ENCODE measurements at places on chromosomes 1 and 21. TPM values are rescaled to one million over a fixed set of nuclear protein-coding genes. Genes with fewer than 3 reads are reported as not detected.

GRCh38 chr1:16013220-16013907 lies 4.5 kb downstream of the HSPB7 start:
- peak; percentile 58 for DNase-seq

The TTC22 gene
- not detected for total RNA-seq

DNA sequence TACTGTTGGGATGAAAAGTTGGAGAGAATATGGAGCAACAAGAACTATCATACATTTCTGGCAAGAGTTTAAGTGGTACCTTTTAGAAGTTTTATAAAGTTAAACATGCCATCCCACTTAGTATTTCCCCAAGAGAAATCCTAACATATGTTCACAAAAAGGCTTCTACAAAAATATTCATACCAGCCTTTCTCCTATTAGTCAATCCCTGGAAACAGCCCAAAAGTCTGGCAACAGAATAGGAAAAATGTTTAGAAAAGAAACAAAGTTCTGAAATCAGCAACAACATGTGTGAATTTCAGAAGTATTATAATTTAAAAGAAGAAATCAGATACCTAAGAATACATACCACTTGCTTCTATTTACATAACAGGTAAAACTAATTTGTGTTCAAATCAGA lies 271.0 kb downstream of the DSCAM start:
- DNase-seq, result no peak

The PSMB2 gene
- total RNA-seq, result 39.5 TPM

The DNAI4 gene
- total RNA-seq, result 0.89 TPM

- peak; percentile 77 for DNase-seq
These were observed 43.6 kb upstream of the GRHL3 start for GRCh38 chr1:24275510-24275909.

The SYT2 gene
- 0.55 TPM for total RNA-seq

The CLCA1 gene
- not detected for total RNA-seq

The GSTM5 gene
- not detected for total RNA-seq

GRCh38 chr21:46195595-46196195 lies 11.4 kb upstream of the SPATC1L start:
- peak; percentile 3 for DNase-seq

The KRTAP19-1 gene
- not detected for total RNA-seq

The FCER1A gene
- not detected for total RNA-seq

GRCh38 chr1:145926686-145927062 lies 610 bp downstream of the RBM8A start:
- DNase-seq, result no peak

- no peak for DNase-seq
These were observed at the start of gene CATSPER4 for GRCh38 chr1:26190373-26190987. Gene CATSPER4, plus strand, starts transcription at chr1:26190602. Its CDS starts 26 bp downstream, at chr1:26190628.

The NGF gene
- not detected for total RNA-seq

The ISG20L2 gene
- total RNA-seq, result 27.0 TPM

DNA sequence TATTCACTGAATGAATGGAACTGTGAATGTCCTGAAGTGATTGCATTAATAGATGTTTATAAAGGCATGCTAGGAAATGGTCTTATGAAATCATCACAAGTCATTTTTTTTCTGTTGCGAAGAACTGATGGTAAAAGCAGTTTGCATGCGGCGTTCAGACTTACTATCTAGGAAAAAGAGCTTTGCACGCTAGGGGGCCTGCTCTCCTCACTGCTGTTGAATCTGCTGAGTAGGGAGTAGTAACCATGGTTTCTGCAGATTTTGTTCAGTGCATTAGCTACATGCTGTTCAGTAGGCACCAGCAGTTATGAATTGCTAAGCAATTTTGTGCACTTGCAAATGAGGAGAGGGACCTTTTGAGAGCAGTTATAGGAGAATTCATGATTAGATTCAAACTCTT lies 57.9 kb downstream of the CENPF start:
- peak; percentile 13 for DNase-seq

The PLA2G4A gene
- 24.2 TPM for total RNA-seq

The TRAF3IP3 gene
- not detected for total RNA-seq

The TPTE gene
- 3.7 TPM for total RNA-seq

DNA sequence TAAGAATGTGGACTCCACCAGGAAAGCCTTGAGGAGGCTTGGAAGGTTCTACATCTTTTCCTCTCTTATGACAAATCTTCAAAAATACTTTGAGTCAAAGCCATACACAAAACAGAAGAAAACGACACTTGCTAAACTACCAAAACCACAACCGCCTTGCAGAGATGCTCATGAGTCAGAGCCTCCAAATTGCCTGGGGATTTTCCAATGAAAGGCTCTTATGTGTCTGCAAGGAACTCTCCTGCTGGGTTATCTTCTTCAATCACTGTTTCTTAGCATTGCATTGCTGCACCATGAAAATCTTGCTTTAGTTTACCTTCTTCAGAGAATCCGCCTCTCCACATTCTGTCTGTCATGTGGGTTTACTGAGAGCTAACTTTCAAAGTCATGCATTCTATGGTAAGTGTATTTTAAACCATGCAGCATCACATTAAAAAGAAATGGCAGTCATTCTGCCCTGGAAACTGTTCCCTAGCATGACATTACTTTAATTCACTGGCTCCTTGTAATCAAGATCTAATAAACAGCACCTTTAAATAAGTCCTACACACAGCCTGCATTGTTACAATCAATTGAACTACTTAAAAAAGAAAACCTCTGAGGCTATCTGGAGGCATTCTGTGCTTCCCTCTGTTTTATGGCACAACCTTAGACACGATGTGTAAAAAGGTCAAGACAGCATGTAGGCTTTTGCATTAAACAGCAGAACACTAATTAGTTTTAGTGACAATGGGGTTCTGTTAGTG lies 210.0 kb upstream of the FOXD3 start:
- peak; percentile 86 for DNase-seq

The PLA2G2F gene
- total RNA-seq, result not detected

The AADACL4 gene
- total RNA-seq, result not detected

- no peak for DNase-seq
These were observed 25.4 kb upstream of the LMX1A start for GRCh38 chr1:165381745-165382505.

DNA sequence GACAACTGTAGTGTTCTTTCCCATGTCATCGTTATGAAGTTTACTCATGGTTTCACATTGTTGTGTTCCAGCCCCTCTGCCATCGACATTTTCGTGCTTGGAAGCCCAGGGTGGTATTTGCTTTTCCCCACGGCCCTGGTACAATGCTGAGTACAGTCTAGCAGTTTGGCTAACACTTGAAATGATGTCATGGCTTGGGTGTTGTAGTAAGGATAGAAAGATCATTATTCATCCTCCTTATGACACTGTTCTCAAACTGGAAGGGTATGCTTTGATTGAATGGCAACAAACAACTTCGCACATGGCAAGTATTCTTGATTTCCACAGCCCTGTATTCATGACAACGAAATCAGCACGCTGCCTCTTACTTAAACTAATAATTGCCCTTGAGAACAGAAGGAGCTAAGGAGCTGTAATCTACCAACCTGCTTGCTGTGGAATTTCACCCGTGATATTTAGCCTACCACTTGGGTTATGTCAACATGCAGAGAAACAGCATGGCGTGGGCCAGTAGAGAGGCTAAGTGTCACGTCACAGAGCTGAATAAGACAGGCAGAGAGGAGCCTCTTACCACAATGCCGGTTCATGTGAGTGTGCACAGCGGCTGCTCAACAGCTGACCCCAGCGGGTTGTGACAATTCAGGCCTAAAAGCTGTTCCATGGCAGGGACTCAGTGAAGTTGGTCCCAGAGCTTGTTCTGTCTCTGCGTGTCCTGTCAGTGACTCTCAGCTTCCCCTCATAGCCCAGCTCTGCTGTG lies 73.9 kb downstream of the KCNJ6 start:
- no peak for DNase-seq

DNA sequence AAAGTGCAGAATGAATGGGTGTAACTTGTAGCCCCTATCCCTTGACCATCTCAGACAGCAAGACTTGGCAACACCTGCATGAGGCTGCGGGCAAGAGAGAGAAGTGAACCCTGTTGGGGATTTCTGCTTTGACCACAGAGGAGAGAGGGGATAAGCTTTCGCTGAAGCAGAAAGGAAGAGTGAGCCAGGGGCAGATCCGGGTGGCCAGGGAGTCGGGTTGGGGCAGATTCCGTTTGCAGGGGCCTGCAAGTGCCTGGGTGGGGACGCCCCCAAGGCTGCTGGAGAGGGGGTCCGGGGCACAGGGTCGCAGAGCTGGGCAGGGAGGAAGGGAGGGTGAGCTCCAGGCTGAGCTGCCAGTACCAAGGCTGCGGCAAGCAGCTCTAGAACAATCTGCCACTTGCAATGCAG lies 25.3 kb upstream of the PIK3CD start:
- no peak for DNase-seq

- no peak for DNase-seq
These were observed 7.9 kb upstream of the TRAF5 start for GRCh38 chr1:211318576-211319280.

DNA sequence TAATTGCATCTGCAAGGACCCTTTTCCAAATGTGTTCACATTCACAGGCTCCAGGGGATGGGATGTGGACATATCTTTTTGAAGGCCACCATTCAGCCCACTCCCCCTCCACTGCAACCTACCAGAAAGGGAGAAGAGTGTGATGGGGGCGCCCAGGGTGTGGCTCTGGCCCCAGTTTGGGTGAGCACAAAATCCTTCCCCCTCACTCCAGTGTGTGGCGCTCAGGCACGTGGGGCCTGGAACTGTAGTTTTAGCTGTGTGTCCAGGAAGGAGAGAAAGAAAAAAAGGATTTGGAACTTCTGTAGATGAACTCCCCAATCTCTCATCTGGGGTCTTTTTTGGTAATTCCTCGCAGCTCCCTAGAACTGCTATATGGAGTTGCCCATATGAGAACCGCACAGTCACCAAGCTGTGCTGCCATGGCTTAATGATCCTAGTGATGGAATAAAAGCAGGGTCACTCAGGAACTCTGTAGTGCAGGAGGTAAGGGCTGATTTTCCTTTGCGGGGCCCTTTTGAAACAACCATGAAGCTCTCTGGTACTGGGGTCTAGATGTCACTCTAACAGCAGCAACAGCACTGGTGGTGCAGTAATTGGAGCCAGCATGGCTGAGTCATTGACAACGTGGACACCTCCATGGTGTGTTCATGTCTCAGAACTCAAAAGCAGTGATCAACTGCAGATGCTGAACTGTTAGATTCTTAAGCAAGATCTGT lies 17.0 kb downstream of the AGT start:
- no peak for DNase-seq

GRCh38 chr21:15837645-15838044 lies 107.9 kb downstream of the USP25 start:
- DNase-seq, result no peak

DNA sequence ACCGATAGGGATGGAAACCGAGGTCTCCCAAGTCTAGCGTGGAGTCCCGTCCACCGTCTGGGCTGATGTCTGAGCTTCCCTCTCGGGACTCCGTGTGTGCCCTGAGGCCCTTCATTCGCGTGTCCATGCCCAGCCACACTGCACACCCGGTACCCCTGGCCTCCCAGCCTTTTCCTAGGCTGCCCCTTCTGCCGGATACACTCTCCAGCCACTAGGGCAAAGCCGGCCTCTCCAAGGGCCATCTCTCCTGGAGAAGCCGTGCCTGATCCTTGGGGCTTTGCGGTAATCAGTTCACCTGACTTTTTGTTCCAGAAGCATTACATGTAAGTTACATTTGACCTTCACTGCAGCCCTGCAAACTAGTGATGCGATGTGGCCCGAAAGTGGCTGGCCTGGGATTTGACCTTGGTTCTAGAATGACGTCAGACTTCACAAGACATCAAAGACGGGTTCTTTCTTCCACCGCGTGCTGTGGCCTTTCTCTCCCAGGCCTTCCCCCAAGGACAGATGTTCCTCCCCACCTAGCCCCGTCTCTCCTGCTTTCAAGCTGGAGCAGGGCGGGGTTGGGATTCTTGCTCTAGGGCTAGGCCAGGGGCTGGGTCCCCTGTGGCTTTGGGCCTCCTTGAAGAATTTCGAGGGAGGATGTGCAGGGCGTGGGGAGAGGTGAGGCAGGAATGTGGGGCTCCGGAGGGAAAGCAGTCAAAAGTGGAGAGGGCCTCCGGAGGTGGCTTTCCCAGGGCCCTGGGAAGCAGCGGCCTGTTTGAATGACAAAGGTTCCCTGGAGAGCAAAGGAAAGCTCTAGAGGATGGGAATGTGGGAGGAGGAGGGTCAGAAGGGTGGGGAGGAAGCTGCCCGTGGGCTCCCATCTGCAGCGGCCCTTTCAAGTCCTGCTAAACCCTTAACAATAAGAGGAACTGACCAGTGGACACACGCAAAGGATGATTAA lies 49.7 kb upstream of the SLC2A1 start:
- no peak for DNase-seq

- no peak for DNase-seq
These were observed 465.8 kb downstream of the DSCAM start for GRCh38 chr21:40381111-40381510.

- no peak for DNase-seq
These were observed 780 bp downstream of the HIVEP3 start for GRCh38 chr1:41917835-41918449.

DNA sequence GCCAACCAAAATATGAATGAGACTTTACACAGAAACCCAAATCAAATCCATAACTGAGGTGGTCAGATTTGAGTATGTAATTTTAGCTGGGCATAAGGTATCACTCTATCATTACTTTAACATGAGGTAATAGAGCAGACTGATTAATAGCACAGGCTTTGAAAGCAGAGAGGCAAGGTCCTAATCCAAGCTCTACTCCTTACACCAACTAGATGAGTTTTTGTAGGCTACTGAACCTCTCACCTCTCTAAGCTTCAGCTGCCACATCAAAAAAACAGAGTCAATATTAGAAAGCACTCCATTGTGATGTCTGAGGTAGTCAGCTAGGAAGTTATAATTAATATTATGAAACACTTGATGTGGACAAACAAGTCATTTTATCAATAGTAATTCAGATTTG lies 63.7 kb downstream of the ARID4B start:
- DNase-seq, result no peak

DNA sequence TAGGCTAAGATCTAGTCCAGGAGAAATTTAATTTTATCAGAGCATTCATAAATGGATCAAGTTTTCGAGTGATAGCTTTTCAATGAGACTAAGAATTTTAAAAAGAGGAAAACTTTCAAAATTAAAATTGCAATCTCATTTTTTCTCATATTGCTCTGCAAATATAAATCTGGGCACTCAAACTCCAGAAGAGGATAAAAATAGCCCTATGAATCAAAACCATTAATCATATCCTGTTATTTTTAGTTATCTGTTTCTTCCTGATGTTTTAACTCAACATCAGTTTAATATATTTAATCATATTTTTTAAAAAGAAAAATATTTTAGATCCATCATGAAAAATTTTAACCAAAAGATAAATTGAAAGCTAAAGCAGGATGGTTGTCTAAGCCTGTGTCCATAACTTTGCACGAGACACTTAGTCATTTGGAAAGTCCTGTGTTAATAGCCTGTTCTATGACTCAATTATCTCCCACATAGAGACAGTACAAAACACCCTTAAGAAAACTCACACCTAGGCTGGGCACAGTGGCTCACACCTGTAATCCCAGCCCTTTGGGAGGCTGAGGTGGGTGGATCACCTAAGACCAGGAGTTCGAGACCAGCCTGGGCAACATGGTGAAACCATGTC lies 17.1 kb upstream of the PRRC2C start:
- no peak for DNase-seq

The ATP1A4 gene
- not detected for total RNA-seq

The ESRRG gene
- total RNA-seq, result 0.72 TPM

DNA sequence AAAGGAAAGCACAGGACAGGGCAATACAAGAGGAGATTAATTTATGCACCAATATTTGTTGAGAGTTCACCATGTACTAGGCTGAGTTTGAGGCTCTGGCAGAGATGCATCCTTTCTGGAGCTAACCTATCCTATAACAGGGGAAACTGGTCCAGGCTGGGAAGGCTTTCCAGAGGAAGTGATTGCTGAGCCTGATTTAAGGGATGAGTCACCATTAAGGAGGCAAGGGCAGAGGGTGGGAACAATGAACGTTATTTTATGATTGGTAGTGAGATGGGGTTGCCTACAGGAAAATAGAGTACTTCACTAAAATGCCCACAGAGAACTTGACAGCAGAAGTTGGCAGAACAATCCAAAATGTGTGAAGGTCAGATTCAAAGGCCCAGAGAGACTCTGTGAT lies 141.4 kb downstream of the PLPP3 start:
- no peak for DNase-seq

Data from H4 (cell line).